Heart left ventricle (tissue), 16 donors: ENCODE measurements at places on chromosomes 1 and 21. TPM values are rescaled to one million over a fixed set of nuclear protein-coding genes. Genes with fewer than 3 reads are reported as not detected.

- no peak for DNase-seq
Measured at GRCh38 chr1:17743008-17743647, 12.0 kb upstream of the ACTL8 start.

DNA sequence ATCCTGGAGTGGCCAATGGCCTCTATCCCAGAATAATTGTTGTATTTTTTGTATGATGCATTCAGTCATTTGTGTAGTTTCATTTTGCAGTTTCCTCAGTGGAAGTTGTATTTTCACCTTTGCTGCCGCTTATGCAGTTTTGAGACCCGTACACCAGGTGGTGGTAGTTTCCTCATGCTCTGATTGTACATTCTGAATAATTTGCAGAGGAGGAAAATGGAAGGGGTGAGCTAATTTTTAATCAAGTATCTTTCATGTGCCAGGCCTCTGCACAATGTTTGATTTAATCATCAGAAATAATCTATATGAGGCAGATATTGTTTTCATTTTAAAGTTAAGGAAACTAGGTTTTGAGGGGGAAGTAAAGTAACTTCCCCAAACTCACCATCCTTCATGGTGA, 29.5 kb downstream of the HLX start:
- DNase-seq = no peak

GRCh38 chr1:91308544-91308943, 96.1 kb downstream of the HFM1 start:
- DNase-seq = no peak

DNA sequence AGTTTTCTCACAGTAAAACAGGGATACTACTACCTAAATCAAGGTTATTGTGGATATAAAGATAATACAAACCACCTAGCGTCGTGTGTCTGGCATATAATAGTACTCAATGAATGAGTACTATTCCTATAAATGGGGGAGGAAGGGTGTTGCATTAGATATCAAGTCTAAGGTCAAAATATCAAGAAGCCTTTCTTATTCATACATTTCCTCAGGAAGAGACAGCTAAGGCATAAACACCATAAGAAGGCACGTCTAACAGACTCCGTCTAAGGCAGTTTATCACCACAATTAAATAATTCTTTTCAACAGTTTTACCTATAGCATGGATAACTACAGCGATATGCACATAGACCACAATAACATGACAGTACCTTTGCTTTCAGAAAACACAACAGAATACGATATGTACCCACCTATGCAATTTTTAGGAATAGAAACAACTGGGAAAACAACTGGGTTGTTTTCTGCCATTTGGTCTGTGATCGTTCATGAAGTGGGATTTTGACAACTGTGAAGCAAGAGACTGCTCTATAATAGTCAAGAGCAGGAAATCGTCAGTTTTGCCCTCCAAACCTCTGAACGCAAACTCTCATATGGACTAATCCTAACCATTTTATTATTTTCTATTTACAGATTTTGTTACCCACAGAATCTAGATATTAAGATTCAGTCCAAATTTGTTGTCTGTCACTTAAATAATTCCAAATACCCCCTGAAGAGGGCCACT, 53.1 kb downstream of the HNRNPR start:
- no peak for DNase-seq

The ZBTB48 gene
- polyA plus RNA-seq = 17.0 TPM
